Occipital lobe (tissue), 3 donors: ENCODE measurements at places on chromosomes 12 and 14.

GRCh38 chr12:71157601-71158233 lies at the start of gene TSPAN8:
Gene TSPAN8 (minus strand): TSS chr12:71157999. CDS start chr12:71157678, 321 bp downstream.
- DNase-seq: no peak

DNA sequence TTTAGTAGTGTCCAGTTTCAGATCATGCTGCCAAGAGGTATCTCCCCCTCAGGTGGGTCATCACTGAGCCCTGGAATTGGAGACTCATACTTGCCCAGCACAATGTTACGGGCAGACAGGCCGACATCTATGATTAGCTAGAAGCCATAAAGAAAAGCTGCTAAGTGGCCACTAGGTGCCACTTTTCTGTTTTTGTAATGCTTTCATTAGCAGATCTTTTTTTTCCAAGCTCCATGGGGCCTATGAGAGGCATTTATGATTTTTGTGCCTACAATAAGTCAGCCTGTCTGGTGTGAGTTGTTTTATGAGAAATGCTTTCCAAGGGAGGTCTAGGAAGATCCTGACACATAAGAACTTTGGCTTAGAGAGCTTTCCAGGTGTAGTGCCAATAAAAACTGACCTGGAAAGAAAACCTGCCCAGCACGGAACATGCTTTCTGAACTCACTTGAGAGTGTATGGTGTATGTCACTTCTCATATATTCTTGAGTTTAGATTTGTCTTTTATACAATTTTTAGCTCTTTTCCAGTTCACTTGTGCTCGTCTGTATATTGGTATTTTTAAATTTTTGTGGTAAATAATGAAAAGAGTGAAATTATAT lies 21.8 kb upstream of the SMCO2 start:
- DNase-seq: no peak

- DNase-seq: no peak
Observed at GRCh38 chr14:23076785-23077408, 18.0 kb downstream of the ACIN1 start.

DNA sequence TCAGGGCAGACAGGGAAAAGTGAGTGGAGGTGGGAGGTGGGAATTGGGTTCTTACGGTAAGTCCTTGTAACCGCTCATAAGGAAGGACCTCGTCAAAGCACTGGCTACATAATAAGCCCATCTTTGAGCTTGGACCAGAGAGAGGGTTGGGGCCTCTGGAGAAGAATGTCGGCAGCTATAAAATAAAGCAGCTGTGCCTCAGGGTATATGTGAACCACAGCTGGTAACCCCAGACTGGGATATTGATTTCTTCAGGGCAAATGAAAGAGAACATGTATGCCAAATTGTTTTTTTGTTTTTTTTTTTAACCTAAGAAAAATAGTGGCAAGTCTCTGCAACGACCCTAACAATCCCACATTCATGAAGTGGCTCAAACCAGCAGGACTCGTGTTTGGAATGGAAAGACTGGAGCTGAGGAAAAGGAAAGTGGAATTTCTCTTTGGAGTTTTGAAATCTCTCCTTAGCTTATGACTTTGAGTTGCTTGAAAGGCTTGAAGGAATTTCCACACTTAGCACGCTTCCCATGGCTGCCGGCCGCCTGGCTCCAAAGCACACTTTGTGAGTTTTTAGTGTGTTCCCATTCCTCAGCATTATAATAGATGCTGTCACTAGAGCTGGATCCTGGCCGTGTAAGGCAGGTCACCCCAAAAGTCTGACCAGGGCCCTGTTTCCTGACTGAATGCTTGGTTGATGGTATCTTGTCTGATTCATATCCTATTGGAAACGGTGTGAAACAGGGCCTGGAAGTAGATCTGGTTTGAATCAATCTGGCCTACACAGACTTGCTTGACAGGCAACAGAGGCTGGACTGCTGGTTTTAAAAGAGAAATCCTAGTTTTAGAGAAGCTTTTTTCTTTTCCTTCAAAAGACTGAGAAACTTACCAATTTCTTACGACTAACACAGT lies 244.7 kb downstream of the MSRB3 start:
- no peak for DNase-seq

DNA sequence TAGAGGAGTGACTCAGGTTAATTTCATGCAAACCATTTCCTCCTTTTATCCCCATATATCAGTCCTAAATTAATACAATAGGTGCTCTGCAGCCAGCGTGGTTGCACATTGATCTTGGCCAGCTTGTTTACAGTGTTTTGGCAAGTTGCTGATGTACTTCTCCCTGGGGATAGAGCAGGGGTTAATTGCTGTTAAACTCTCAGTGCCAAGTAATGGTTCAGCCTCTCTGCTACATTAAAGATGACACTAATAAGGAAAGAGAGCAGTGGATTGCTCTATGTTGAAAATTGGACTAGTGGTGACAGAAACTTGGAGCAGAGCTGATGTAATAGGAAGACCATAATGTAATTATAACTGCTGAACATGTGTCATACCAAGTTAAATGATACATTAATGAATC lies 717.5 kb downstream of the RERGL start:
- no peak for DNase-seq

- DNase-seq: no peak
Observed at GRCh38 chr14:56002342-56002741, 115.9 kb upstream of the PELI2 start.

- no peak for DNase-seq
Observed at GRCh38 chr12:52604859-52605258, 3.6 kb upstream of the KRT72 start.

- DNase-seq: no peak
Observed at GRCh38 chr12:80977346-80977745, 39.6 kb upstream of the LIN7A start.

DNA sequence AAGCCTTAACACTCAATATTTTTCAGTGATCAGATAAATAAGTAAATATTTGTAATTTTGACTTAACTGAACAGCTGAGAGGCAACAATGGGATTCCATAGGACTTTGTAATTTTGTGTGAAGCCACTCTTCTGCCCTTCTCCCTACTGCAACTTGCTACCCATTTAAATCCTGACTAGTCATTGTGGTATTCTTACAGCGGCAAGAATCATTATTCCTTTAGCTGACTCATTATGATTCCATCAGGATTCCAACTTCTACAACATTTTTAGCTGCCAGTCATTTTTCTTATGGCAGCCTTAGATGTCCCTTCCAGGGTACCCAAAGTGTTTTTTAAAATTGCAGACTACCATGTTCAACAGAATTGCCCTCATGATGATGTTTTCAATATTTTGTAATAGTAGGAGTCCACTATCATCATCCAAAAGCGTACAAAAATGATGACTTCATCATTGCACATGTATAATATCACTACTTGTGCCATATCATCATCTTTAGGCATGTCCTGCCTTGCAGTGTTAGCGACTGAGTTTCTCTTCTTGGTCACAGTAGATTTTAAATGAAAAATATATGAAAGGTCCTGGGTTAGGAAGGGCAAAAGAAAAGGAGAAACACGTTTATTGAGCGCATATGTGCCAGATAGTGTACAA lies 5.1 kb upstream of the MAGOHB start:
- no peak for DNase-seq

DNA sequence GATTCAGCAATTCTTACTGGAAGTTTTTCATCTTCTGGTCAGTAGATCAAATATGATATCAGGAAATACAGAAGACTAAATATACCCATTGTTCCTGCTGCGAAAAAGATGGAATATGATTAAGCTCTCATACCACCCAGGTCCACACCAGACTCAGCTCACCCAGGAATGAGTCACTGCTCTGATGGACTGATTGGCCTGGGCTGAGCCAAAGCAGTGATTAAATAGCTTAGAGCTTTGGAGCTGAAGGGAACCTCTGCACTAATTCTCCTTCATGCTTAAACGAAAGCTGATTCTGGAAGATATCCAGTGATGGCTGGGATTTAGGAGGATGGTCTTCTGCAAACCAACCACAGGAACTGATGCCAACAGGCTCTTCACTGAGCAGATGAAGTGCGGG lies 62.0 kb upstream of the SYT1 start:
- DNase-seq: no peak

DNA sequence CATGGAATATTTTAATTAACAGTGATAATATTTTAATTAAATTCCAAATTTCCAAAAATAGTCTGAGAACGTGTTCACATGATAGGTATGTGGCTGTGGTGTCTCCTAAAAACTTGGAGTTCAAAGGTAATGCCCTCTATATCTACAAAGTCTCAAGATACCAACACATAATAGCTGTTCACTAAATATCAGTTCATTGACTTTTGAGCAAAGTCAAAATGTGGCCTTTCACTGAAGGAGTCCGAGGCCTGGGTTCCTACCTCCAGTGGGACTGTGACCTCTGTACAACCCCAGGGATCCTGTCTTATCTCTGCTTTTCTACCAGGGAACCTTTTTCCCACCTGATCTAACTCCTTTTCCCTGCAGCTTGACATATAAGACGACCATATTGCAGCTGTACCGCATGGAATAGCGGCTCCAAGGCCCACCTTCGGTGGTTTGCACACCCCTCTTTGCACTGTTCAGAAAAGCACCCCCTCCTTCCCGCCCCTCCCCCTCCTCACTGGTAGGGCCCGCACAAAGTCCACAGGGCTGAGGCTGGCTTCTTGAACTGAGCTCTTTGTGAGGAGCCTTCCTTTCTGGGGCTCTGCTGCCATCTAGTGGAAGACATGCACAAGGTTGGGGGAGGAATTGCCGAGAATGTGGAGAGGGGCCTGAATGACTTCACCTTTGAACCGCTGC lies 3.1 kb downstream of the CCND2 start:
- peak; percentile 68 for DNase-seq

DNA sequence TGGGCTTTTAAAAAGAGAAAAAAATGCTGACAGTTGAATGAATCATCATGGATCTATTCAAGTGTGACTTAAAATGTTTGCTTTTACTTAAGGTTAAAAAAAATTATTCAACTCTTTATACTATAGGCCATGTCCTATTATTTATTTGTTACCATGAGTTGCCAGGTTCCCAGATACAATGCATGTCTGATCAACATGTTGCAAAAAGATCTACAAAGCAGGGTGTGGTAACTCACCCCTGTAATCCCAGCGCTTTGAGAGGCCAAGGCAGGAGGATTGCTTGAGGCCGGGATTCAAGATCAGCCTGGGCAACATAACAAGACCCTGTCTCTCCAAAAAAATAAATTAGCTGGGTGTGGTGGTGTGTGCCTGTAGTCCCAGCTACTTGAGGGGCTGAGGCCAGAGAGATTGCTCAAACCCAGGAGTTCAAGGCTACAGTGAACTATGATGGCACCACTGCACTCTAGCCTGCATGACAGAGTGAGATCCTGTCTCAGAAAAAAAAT lies 460.8 kb downstream of the BCAT1 start:
- DNase-seq: no peak

DNA sequence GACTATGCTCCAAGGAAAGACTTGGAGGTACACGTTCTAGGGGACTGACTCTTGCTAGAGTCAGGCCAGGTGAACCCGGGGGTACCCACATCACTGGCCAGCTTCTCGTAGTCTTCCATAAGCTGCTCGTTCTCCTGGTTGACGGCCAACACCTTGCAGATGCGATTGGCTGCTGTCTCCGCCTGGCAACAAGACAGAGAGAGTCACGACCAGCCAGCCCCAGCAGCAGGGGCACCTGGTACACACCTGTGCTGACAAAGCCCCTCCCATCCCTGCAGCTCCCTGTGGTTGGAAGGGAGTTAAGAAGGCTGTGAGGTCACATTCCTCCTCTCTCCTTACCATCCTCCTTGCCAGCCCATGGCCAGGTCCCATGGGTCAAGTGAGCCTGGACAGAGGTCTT lies 85.5 kb downstream of the ACTN1 start:
- no peak for DNase-seq

GRCh38 chr12:32467959-32468863 lies 68.9 kb downstream of the FGD4 start:
- no peak for DNase-seq

- no peak for DNase-seq
Observed at GRCh38 chr12:45166056-45166455, 49.8 kb upstream of the ANO6 start.

DNA sequence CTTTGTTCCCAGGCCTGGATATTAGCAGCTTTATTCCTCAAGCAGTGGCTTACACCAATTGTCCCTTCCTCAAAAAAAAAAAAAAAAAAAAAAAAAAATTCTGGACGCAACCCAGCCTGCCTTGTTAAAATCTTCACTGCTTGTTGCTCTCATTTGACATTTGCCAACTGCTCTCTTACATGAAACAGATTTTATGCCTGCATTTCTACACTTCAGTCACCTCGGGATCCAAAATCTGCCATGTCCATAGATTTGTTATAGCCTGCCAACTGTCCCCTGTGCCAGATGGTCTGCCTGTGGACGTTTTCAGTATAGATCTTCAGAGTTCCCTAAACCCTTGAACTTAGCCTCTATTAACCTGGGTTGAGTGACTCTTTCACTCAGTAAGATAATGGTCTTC lies 651.5 kb downstream of the FSCB start:
- no peak for DNase-seq

- no peak for DNase-seq
Observed at GRCh38 chr14:55248411-55248810, 22.8 kb upstream of the FBXO34 start.

DNA sequence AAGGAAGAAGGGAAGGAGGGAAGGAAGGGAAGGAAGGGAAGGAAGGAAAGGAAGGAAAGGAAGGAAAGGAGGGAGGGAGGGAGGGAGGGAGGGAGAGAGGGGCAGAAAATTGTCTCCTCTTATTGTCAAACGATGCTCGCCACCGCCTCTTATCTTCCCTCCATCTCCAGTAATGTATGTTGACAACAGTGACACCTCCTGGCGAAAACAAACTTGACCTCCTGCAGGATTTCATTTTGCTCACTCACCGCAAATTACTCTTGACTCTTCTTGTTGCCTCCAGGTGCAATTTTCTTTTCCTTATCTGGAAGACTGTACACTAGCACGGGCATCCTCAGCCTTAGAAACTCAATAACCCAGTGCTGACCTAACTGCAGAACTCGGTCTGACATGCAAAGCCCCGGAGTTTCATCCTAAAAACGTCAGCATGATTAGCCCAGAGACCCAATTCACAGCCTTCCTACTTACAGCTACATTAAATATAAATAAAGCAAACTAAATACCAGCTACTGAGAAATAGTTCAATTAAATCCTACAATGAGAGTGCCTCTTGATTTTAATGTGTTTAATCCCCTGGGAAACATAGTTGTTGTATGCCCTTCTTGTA lies 512.4 kb upstream of the TMPO start:
- no peak for DNase-seq

- no peak for DNase-seq
Observed at GRCh38 chr14:65826946-65827345, 414.4 kb downstream of the FUT8 start.

GRCh38 chr14:60805841-60806430 lies 71.4 kb downstream of the MNAT1 start:
- DNase-seq: no peak
